ENCODE measurements at places on chromosomes 1 and 21.

DNA sequence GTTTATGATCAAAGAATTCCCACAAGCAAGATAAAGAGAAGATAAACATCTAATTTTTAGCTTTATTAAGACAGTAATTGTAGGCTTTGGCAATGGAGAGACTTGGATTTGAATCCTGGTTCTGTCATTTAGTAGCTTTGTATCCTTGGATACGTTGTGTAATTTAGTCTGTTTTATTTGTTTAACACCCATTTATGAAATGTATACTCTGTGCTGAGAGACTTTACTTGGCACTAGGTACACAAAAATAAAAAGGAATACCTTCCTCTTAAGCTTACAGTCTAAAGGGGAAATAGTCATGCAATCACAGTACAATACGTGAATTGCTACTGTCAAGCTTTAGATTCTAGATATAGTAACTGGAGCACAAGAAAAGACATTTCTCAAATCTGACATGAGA, 23.8 kb downstream of the ZMPSTE24 start:
- DNase-seq: no peak

DNA sequence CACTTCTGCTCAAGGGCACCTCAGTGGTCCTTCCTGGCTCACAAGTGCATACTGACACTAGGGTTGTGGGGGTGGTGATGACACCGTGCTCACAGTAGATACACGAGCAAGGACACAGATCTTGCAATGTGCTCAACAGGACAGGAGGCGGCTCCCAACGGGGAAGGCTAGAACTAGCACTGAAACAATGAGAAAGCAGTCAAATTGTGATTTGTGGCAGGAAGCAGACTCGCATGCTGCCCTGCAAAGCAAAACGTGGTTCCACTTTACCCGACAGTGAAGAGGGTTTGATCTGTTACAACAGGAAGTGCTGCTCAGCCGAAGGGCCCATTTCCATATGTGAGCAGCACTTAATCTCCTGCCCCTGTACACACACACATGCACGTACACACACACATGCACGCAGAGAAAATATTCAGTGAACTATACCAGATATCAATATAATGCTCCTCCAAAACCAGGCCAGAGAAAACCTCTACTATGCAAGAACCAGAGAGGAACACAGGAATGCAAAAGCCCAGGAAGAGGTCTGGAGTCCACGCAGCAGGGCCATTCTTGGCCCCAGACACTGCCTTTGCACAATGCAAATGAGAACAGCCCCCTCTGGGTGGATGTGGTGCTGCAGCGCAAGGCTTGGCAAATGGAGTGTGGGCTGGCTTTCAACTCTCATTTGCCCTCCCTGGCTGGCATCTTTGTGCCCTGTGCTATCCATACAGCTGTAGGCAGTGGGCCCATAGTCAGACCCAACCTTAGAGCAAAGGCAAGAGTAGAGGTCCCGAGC, 47.1 kb downstream of the KANK4 start:
- peak; percentile 9 for DNase-seq

GRCh38 chr21:46117586-46118315, 19.8 kb downstream of the COL6A2 start:
- no peak for DNase-seq

- DNase-seq: peak; percentile 10
Observed at GRCh38 chr1:37255136-37255795, 219.1 kb upstream of the ZC3H12A start.

- DNase-seq: no peak
Observed at GRCh38 chr1:244615301-244615700, 37.6 kb upstream of the DESI2 start.

- peak; percentile 7 for DNase-seq
Observed at GRCh38 chr1:50591598-50591997, 168.4 kb upstream of the DMRTA2 start.

DNA sequence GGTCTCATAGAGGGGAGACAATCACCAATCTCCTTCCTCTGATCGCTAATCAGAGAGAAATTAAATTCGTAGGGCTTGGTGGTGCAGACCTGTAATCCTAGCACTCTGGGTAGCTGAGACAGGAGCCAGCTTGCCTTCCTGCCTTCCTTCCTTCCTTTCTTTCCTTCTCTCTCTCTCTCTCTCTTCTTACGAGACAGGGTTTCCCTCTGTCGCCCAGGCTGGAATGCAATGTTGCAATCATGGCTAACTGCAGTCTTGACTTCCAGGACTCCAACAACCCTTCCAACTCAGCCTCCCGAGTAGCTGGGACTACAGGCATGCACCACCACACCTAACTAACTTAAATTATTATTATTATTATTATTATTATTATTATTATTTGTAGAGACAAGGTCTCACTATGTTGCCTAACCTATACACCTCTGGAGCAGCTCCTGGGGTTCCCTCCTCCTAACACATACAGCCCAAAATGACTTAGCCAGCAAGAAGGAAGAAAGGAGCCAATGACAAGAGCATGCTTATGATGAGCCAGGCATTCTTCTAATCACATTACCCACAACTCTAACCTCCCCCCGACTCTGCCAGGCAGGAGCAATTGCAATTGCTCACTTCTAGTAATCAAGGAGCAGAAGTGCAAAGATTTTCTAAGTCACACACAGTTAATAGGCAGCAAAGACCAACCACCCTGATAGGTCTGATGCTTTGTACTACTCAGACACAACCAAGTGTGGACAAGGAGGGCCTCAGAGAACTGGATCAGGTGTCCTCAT, 105.4 kb upstream of the F3 start:
- peak; percentile 10 for DNase-seq

DNA sequence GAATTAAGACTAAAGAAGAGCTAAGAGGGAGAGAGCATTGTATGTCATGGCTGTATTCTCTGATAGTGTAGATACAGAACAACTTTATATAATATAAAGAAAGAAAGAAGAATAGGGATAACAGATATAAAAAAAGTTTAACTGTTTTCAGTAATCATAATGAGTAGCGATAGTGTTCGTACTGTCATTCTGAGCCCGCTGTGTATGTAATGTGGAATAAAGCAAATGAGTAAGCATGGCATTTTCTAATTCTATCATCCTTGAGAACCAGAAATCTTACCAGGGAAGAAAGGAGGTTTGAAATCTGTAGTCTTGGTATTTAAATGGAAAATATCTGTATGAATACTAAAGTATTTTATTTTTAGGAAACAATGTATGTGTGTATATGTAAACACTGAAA, 46.7 kb upstream of the SSX2IP start:
- no peak for DNase-seq

DNA sequence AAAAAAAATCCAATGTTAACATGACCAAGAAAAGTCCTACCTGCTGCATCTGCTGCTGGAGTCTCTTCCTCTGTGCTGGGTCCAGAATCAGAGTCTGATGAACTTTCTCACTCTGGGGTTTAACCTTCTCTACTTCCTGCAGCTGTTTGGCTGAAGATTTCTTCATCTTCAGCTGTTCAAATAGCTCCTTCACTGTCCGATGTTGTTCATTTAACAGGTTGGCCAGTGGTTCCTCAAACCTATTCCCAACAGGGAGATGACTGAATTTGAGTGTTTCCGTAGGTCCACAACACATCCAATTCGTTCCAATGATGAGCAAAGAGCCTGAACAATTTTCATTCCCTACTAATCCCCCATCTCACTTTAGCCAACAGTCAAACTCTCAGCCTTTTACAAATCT, 79.4 kb downstream of the GON4L start:
- DNase-seq: no peak

GRCh38 chr1:158037866-158038359, 44.5 kb downstream of the KIRREL1 start:
- peak; percentile 84 for DNase-seq

DNA sequence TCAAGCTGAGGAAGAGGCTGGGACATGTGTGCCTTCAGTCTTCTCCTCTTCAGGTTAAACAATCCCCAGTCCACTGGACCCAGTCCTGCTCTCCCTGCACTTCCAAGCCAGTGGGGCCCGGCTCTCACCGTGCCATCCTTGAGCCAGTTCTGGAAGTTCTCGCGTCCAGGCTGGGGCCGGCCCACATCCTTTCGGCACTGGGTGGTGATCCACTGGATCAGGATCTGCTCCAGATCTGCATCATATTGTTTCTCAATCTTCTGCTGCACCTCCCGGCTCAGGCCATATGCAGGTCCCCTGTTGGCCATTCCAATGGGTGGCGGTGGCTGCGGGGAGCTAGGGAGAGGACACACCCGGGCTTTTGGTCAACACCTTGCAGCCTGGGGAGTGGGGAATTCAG, 5.1 kb downstream of the TAGLN2 start:
- no peak for DNase-seq

DNA sequence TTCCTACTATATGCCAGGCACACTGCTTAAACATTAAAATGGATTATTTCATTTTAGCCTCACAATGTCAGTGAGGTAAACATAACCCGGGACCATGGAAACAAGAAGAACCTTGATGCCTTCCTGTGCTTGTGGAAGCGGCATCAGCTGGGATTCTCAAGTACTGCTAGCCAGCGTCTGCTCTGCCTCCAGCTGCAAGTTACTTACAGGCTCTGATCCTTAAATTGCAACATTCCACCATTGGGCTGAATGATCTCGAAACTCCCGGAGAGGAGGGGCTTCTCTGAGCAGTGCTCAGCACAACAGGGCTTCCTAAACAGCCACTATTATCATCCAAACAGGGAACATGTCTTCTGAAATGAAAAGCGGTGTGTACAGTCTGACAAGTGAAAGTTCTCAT, 6.7 kb upstream of the MAN1C1 start:
- no peak for DNase-seq

GRCh38 chr1:77513839-77514763, 168.4 kb downstream of the ZZZ3 start:
- peak; percentile 92 for DNase-seq

GRCh38 chr1:52550447-52550846, 2.4 kb downstream of the TUT4 start:
- DNase-seq: no peak

GRCh38 chr21:40463176-40463575, 383.8 kb downstream of the DSCAM start:
- DNase-seq: no peak

GRCh38 chr21:32207406-32207716, 71.5 kb downstream of the MIS18A start:
- DNase-seq: no peak

DNA sequence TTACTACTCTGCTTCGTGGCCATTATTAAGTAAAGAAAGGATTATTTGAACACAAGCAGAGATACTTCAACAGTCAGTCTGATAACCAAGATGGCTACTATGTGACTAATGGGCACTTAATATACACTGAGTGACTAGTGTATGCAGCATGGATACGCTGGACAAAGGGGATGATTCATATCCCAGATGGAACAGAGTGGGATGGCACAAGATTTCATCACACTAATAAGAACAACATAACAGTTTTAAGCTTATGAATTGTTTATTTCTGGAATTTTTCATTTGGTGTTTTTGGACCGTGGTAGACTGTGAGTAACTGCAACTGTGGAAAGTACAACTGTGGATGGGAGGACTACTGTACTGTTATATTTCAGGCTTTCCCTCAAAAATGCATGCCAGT, 9.4 kb downstream of the ZCCHC17 start:
- DNase-seq: peak; percentile 95

DNA sequence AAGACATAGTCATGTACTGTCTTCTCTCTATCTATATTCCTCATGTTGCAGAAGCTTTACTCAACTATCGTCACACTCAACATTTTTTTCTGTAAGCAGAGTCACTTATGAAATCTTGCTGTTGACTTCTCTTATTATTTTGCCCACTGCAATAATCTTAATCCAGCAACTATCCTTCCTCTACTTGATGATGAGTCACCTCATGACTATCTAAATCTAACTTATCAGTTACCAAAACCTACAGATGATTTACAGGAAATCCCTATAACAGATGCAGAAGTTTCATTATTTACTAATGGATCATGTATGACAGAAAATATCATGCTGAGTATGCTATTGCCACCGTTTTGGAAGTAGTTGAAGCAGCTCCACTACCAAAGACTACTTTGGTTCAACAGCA, 378.9 kb downstream of the DUSP10 start:
- no peak for DNase-seq

- DNase-seq: peak; percentile 62
Observed at GRCh38 chr1:171389171-171389570, 75.2 kb downstream of the FMO4 start.

Measured in fibroblast of skin of back (primary cell).